ENCODE measurements at places on chromosomes 5 and 9. TPM values are rescaled to one million over a fixed set of nuclear protein-coding genes. Genes with fewer than 3 reads are reported as not detected.

The OLFM1 gene
- 6.5 TPM for polyA plus RNA-seq

The PCDHGA4 gene
- polyA plus RNA-seq = 0.82 TPM

The STK32A gene
- 0.66 TPM for polyA plus RNA-seq

The DDX41 gene
- polyA plus RNA-seq = 77.2 TPM

The PRR16 gene
- 1.7 TPM for polyA plus RNA-seq

The KIF2A gene
- 9.2 TPM for polyA plus RNA-seq

The NR5A1 gene
- polyA plus RNA-seq = 0.03 TPM

Measured in adipose tissue (tissue), 3 donors.